ENCODE measurements at places on chromosomes 3 and 15. TPM values are rescaled to one million over a fixed set of nuclear protein-coding genes. Genes with fewer than 3 reads are reported as not detected.

IL20RB gene
- 2.1 TPM for polyA plus RNA-seq

MKRN3 gene
- polyA plus RNA-seq: 1.2 TPM

WDR93 gene
- polyA plus RNA-seq: 0.05 TPM

CD96 gene
- 0.41 TPM for polyA plus RNA-seq

TEX55 gene
- not detected for polyA plus RNA-seq

ENTPD3 gene
- polyA plus RNA-seq: not detected

SERPINI1 gene
- polyA plus RNA-seq: 0.88 TPM

LRRC31 gene
- not detected for polyA plus RNA-seq

RLBP1 gene
- polyA plus RNA-seq: not detected

FAN1 gene
- polyA plus RNA-seq: 10.3 TPM

KNL1 gene
- 3.0 TPM for polyA plus RNA-seq

C3orf62 gene
- polyA plus RNA-seq: 2.3 TPM

HESX1 gene
- polyA plus RNA-seq: 0.46 TPM

SLC51B gene
- 0.61 TPM for polyA plus RNA-seq

BCHE gene
- polyA plus RNA-seq: 2.4 TPM
